ENCODE measurements at places on chromosomes 4 and X.
A peak's percentile ranks its signal among the peaks of the same experiment; 100 is the strongest.

DNA sequence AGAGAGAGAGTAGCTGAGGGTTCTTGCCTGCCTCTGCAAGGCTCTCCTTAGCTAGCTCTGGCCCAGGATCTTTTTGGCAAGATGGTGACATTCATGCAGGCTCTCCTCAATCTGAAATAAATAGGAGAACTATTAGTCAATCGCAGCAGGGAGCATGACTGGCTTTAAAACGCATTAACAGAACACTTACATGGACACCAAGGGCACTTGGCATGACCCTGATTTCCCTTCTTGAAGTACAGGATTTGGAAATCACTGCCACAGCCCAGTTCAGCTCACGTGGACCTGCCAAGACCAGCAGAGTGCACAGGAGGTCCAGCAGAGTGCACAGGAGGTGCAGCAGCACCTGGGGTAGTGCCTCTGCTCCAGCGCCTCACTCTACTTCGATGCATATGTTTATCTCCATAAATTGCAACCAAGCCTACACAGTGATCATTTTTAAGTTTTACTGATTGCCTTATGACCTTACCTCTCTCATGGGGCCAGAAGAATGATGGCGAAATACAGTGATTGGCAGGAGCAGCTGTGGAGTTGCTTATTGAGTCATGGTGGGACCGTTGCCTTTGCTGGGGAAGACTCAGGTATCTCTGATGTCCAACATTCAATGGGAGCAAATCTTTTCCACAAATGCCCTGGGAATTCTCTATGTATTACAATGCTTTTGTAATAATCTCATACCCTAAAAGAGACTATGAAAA, 122.4 kb downstream of the SYNPO2 start:
- DNase-seq = no peak

- DNase-seq = no peak
Observed at GRCh38 chrX:16480049-16480448, 169.9 kb upstream of the S100G start.

- no peak for DNase-seq
Observed at GRCh38 chr4:113223001-113223400, 173.5 kb downstream of the ANK2 start.

GRCh38 chr4:4724321-4724720, 135.1 kb upstream of the MSX1 start:
- no peak for DNase-seq

DNA sequence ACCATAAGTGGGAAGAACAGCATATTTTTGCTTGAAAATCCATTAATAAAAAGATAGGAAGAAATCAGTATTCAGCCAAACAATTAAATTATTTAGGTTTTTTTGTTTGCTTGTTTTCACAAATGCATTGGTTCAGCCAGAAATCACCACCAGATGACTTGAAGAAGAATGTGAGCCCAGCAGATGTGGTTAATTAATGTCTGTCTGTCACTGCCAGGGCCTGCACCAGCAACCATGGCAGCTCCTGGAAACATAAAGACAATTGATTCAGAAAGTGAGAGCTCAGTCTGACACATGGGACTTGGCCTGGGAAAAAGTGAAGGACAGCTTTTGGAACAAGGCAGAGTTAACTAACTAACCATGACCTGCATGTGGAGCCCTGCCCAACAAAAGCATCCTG, 74.0 kb downstream of the MAOB start:
- no peak for DNase-seq

DNA sequence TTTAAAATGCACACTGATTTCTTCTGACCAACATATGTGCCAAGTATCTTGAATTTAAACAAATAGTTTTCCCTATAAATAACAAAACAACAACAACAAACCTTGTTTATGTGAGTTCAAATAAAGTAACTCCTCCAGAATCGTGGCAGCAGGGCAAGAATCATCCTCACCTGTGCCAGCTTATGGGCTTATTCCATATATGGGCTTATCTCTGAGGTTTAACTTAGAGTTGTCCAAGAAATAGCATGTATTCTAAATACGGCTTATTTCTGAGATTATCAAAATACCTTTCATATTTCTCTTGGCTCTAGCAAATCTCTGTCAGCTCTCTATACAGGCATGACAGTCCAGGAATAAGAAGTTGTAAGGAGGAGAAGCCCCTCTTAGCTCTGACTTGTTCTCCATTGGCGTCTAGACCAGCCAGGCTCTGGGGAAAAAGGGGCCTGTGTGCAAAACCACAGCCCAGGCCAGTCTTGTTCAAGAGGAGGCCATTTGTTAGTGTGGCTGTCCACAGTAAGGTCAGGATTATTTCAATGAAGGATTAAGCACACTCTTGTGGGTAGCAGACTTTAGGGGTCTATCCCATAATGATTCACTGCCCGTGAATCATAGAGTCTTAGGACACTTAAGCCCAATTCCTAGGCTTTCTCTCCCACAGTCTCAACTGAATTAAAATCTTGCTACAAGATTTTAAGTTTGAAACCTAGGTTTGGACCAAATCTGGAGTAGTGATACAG, 63.2 kb downstream of the FRAS1 start:
- no peak for DNase-seq

GRCh38 chr4:162163892-162164759, at the start of gene FSTL5:
TSS of gene FSTL5 (minus strand) at chr4:162164000. CDS start at chr4:162111396, 52,604 bp downstream.
- peak; percentile 39 for DNase-seq

GRCh38 chrX:10622197-10622596, 1.8 kb upstream of the MID1 start:
- DNase-seq = no peak

DNA sequence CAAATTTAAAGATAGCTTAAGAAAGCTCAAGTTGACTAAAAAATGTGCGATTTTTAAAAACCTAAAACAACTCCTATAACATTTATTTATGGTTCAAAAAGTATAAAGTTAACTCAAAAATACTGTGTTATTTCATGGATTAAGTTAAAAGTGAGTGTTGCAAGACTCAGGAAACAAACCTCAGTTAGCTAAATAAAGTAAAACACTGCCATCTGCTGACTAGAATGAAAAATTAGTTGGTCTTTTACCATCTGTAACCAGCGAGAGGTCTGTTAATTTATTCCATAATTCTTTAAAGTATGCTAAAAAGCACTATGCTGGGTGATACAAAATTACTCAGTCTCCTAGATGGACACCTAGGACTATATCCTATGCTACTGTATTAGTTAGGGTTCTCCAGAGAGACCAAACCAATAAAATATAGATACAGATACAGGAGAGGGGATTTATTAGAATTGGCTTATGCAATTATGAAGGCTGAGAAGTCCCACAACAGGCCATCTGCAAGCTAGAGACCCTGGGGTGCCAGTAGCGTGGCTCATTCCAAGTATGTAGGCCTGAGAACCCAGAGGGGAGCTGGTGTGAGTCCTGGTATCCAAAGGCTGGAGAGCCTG, 4.9 kb upstream of the WDFY3 start:
- peak; percentile 66 for DNase-seq

- no peak for DNase-seq
Observed at GRCh38 chrX:57445832-57446231, 146.0 kb upstream of the ZXDB start.

- no peak for DNase-seq
Observed at GRCh38 chr4:39429476-39430334, 23.0 kb downstream of the KLB start.

DNA sequence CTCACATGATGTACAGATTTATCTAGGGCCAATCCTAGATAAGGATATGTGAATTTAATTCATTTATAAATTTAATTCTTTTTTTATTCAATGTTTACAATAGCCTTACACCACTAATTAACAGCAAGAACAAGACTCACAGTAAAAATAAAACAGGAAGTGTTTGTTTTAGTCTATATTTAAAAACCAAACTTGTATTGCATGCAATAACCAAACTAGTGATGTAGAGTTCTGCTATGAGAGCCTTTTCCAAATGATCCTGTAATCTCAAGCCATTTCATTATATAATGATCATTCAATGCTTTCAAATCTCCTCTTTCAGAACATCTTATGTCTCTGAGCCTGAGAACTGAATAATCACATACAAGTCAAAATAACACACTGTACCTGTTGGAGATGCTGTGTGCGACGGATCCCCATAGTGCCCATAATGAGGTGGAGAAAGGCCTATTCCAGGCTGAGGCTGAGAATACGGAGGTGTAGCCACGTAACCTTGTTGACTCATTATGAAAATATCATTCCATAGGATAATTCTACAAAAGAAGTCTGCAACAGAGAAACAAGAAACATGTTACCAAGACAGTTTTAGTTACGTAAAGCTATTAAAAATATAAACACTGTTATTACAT, 2.6 kb downstream of the SEC24D start:
- DNase-seq = no peak

DNA sequence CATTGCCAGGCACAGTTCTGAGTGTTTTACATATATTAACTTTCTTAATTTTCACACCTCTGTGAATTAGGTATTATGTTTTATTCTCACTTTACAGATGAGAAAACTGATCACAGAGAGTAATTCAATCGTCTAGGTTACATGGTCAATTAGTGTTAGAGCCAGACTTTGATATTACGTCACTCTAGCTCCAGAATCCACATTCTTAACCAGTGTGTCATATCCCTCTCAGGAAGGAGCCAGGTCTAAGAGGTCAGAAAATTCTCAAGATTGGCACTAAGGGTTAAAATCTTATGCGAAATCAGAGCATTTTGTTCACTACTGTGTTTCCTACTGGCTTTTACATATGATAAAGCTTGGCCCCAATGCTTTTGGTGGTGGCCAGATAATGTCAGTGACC, 7.4 kb downstream of the DMP1 start:
- DNase-seq = no peak

DNA sequence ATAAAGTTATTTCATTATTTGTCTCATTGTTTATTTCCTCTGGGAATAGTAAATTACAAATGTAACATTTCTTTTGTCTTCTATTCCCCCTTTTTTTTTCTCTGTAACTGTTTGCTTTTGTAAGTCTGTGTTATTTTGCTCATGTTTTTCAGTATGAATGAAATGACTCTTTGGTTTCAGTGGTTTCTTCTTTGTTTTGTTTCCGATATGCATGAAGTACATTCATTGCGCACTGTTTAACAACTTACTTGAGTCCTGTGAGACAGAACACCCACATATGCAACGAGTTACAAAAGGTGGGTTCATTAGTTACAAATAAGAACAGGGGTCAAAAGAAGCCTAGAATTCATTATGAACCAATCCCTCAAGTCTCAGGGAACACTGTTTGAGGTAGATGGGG, 175.0 kb upstream of the UGT8 start:
- DNase-seq = no peak

- no peak for DNase-seq
Observed at GRCh38 chr4:53646795-53647194, 55.5 kb upstream of the LNX1 start.

DNA sequence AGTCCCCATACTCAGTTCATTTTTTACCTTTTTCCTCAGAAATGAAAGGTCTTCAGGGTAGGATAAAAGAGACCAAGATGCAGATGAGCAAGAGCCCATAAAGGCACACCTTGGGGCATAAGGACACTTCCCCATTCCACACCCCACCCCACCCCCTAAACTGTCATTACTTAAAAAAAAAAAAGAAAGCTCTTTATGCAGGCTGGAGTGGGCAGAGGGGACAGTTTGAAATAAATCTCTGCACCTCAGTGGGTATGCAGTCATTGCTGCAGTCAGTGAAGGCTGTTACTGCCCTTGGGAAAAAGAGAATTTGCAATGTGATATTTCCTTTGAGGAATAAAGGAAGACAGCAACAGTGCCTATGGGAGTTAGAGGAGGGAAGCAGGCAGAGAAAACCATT, 137.5 kb downstream of the ANK2 start:
- DNase-seq = no peak

- DNase-seq = no peak
Observed at GRCh38 chrX:3567686-3568085, 145.8 kb downstream of the PRKX start.

- DNase-seq = peak; percentile 98
Observed at GRCh38 chr4:104494822-104495559, at the start of gene CXXC4. TSS of gene CXXC4 (minus strand) at chr4:104494894. CDS start at chr4:104491802, 3,092 bp downstream.

GRCh38 chr4:47235721-47236120, 204.4 kb downstream of the GABRB1 start:
- DNase-seq = no peak

DNA sequence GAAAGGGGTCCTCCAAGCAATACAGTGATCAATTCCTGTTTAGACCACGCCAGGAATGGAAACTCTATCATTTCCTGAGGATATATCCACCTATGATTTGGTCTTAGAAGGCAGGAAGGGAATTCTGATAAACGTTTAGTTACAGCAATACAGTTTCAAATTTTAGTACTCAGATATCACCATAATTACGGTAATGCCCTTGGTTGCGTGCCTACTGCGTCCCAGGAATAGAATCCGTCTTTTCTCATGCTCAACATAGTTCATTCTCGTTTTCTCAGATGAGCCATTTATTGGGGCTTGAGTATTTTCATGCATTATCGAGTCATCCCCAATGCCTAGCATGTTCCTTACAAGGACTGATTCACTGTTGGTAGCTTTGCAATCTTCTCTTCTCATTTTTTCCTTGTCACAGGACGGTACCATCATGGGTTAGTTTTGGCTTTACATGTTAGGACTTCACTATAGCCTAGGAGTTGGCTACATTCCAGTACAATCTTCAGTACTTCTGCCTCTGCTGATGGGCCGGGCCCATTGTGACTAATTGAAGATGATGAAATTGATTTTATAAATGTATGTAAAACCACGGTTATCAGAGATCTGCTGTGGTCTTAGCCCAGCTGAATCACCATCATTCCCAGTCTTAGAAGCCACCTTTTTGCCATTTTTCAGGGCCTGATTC, 4.4 kb upstream of the PRKX start:
- DNase-seq = no peak

- DNase-seq = no peak
Observed at GRCh38 chr4:16993956-16994840, 95.8 kb upstream of the LDB2 start.

DNA sequence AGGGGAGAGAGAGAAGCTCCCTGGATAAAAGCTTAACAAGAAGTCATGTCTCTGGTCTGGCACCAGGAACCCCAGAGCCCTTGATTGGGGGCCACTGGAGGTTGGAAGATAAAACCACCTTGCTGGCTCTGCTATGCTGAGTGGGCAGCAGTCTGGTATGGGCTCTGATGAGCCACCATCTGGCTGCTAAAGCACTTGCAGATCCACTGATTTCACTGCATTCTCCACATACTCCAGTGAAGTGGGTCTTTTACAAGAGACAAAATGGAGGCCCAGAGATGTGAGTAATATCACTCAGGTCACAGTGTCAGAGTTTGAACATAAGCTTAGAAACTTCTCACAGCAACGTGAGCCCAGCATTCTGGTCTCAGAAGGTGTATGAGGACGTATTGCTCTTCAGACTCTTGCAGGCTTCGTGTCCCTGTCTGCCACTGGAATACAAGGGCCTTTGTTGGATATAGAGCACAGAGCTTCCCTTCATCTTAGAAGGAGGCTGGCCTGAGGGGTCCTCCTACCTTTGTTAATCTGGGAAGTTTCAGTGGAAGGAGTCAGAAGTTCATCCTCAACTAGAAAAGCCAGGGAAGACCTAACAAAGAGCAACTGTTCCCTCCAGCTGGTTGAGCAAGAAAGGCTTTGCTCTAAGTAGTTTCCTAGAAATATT, 11.8 kb downstream of the CLDN2 start:
- DNase-seq = no peak

- DNase-seq = no peak
Observed at GRCh38 chr4:73866246-73866645, 2.9 kb upstream of the CXCL1 start.

Data from NCI-H1092 treated with DMSO at 0.1 percent for 48 hours (cell line).